ENCODE measurements at places on chromosomes 2 and 18.

DNA sequence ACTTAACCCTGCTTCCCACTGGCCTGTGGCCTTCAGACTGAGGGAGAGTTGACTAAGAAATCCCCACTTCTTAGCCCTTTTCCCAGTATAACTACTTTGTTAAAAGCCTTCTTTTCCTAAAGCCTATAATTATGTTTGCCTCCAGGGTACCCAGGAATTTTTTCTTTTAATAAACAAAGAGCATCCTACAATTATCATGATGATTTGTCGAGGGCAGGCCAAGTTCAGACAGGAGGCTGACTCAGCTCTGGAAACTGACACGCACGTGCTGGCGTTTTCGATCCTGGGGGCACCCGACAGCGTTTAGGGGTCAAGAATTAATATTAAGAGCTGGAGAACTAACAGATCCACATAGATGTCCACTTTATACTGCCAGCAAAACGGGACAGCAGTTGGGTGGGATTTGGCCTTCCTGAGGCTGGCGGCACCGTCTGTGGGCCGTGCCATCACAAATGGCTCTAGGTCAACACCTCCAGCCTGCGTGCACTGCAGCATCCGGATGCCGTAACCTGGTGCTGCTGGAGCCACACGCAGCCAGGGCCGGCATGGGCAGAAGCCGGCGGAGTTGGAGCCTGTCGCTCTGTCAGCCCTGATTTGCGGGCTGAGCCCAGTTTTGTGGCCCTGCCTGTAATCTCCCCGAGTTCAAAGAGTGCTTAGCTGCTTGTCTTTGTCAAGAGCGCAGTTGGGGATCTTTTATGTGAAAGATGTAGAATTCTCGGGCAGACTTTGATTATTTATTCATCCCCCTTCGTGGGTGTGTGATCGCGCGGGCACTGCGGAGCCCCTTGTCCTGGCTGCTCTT, 191.0 kb downstream of the GLI2 start:
- DNase-seq = no peak

GRCh38 chr2:233440314-233440713, 86.0 kb downstream of the DGKD start:
- no peak for DNase-seq

GRCh38 chr18:74328206-74328605, 12.6 kb downstream of the C18orf63 start:
- no peak for DNase-seq

DNA sequence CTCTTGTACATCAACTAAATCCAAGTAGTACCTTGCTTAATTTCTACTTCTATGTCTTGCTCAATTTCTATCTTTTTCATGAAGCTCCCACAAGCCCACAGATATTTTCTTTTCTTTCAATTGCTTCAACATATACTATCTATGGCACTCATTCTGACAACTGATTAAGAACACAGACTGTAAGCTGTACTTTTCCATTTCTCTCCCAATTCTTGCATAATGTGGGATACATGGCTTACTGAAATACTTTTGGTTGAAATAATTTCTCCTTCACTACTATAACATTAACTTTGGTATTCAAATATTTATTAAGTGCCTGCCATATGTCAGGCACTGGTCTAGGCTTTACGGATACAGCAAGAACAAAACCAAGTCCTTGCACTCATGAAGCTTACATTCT, 84.8 kb downstream of the GORASP2 start:
- DNase-seq = no peak

DNA sequence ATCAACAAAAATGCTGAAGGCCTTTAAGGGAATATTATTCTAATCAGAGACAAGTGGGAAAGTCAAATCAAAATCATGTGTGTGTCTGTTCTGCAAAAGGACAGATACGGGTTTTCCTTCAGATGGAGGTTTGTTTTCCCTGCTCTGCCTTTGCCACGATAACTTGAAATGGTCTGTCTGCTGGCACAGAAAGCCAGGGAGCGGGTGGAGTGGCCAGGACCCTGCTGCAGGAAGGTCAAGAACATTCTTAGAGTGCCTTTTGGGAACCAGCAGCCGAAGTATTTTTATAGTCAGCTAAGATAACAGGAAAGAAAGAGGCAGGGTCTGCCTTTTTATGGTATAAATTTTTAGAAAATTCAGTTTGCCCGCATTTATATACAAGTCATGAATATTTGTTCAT, 234.2 kb downstream of the LTBP1 start:
- no peak for DNase-seq

DNA sequence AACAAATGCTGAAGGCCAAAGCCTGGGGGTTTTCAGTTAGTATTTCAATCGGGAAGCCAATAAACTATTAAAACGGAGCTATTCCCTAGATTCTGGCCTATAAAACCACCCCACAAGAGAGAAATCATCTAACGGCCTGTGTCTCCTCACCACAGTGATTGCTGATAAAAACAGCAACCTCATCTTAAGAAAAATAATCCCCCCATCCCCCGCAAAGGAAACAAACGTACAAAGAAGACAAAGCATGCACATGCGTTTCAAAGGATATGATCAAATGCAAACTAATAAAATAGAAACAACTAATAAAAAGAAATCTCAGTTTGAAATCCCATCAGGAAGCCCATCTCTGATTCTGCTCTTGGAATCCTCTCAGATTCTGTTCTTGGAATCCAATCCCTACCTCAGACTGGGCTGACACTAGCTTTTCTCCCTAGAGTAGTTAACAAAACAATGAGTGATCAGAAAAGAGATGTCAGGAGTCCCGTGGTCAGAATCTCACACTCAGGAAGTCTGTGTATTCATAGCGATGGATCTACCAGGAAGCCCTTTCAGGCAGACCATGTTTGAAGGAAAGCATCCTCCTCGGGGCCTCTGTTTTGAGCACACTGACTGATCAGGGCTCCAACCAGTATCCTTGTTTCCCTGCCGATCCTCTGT, 150.7 kb downstream of the THADA start:
- DNase-seq = no peak

DNA sequence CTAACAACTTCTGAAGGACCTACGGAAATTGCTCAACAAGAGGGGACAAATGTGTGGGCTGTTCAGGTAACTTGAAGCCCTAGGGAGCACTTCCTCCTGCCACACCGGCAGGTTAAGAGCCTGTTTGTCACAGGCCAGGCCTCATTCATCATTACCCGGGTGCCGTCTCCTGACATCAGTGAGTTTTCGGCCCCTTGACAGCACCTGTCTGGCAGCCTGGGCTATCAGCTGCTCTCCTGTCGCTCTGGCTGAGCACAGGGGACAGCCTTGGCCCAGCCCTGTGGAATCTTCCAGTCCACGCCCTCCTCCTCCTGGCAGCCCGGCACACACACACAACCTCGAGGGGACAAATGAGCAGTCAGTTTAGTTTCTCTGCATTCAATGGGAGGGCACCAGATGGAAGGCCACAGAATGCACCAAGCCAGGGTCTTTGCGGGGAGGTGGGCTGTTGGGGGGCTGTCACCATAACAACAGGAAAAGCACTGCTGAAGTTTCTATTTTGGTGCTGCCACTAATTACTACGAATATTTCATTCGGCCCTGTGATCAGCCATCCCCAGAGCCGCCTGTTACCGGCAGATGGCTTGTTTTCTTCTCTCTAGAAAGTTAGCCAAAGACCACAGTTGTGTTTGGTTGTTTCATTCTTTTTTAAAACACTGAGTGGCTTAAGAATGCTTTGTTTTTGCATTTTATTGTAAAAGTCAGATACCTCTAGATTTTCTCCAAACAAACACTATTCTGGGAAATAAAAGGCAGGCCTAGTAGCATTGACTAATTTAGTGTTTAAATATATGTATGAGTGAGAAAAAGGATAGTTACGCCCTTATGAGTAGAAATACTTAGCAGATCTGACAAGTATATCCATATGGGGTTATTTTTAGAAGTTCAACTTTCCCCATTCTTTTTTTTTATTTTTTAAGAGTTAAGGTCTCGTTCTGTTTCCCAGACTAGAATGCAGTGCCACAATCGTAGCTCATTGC, 189.9 kb upstream of the NDUFV2 start:
- no peak for DNase-seq

- DNase-seq = no peak
Measured at GRCh38 chr2:191646163-191646902, 31.6 kb upstream of the NABP1 start.

- DNase-seq = no peak
Measured at GRCh38 chr18:12754511-12754910, 51.7 kb downstream of the PSMG2 start.

DNA sequence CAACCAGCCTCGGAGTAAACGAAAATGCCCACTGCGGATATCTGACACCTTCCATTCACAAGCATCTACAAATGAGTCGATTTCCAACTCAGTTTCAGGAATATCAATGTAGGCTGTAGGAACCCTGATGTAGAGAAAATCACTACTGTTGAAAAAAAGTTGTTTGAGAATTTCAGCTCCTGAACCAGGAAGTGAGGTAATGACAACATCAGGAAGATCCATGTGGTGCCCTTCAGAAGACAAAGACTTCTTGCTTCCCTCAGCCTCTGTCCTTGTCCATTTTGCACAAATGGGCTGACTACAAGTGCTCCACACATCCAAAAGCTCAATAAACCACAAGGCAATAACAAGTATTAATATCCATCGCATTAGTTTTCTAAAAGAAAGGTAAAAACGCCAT, 4.7 kb downstream of the DSEL start:
- DNase-seq = no peak

DNA sequence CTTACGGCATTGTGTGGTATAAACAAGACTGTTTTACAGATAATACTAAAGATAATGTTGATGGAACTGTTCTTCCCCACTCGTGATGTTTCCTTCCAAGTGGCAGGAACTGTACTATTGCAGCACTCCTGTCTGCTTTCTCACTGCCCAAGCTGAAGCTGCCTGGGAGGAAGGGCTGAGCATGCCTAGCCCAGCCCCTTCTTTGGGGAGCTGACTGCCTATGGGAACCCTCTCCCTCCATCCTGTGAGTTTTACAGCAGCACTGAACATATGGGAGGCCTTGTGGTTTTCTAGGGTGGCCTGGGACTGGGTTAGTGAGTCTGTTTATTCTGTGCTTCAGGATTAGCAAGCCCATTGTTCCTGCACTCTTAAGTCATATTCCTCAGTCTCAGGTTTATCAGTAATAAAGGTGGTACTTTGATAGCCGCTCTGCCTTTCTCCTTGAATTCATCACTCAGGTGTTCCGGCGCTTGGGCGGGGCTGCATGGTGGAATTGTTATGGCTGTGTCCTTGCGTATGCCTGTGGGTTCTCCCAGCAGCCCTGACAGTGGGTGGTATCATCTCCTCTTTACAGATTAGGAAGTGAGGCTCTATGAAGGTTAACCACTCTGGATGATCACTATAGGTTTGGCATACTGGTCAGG, 379.7 kb downstream of the PTPRM start:
- DNase-seq = no peak

DNA sequence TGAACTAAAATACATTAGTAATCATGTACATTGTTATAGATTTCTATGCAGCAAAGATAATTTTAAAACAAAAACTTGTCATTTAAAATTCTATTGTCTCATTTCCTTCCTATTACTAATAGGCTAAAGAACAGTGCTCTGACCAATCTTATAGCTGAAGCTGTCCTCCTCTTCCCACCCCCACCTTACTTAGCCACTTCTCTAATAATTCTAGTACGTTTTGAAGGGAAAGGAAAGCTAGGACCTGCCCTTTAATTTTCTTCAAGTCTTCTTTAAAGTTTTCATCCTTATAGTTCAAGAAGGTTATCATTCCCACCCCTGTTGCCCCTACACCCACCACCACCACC, 121.6 kb downstream of the RBMS1 start:
- peak; percentile 61 for DNase-seq

- no peak for DNase-seq
Measured at GRCh38 chr2:189483980-189484740, 42.9 kb downstream of the WDR75 start.

GRCh38 chr18:63683152-63683551, 19.6 kb upstream of the SERPINB11 start:
- DNase-seq = no peak

DNA sequence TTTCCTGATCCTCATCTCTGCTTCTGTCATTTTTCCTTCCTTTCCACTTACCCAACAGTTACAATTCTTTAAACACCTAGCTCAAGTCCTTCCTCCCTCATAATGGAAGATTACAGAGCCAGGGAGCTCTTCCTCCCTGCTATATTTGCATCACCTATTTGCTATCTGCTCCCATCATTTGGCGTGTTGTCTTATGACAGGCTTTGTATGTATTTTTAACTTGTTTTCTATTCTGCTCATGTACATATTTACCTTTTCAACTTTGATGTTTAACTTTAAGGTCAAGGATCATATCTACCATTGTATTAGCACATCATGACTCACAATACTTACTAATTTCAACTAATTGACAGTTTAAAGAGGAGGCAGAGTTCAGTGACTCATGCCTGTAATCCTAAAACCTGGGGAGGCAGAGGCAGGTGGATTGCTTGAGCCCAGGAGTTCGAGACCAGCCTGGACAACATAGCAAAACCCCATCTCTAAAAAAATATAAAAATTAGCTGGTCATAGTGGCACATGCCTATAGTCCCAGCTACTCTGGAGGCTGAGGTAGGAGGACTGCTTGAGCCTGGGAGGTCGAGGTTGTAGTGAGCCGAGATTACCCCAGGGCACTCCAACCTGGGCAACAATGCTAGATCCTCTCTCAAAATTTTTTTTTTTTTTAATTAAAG, 308.0 kb upstream of the STON1 start:
- no peak for DNase-seq

GRCh38 chr18:48925491-48925780, 25.3 kb downstream of the SMAD7 start:
- no peak for DNase-seq

DNA sequence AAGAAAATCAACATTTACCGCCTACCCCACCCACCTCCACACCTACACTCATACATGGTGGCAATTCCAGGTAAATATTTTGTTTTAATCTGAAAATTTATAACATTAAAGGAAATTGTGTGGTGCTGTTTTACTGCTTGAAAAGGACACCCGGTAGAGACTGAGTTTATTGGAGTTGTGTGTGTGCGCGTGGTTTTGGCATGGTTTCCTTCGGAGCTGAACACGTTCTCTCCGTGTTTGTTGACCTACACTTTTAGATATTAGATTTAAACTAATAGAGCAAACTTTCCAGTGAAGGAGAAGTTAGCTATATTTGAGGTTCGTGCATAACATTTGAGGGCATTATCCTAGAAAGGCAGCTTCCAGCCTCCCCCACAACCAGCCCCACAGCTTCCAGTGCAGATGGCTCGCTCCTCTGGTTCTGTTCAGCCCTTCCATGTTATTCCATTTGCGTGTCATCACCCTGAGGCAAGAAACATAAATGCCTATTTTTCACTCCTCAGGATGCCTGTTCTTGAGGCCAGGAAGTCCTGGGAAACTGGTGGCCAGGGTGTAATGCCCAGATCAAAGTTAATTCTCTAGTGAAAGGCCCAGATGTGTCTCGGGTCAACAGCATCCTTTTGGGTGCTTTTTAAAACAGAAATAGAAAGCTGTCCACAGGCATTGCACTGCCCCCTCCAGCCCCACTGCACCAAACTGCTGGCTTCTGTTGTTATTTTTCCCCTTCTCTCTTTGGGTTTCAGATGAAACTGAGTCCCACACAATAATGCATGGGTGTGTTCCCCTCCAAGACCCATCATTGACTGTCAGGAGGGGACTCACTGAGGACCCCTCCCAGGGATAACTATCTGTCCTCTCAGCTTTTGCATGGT, 190.2 kb downstream of the SETBP1 start:
- DNase-seq = no peak
